ENCODE measurements at places on chromosomes 4 and X.

- DNase-seq, result no peak
These were observed 273.9 kb downstream of the BCOR start for GRCh38 chrX:39823854-39824253.

GRCh38 chr4:52714597-52715254 is 36.5 kb downstream of the ERVMER34-1 start:
- no peak for DNase-seq

- peak; percentile 28 for DNase-seq
These were observed 4.0 kb upstream of the PCDH7 start for GRCh38 chr4:30716158-30716557.

- peak; percentile 60 for DNase-seq
These were observed 16.2 kb downstream of the ZFYVE28 start for GRCh38 chr4:2402048-2402842.

- no peak for DNase-seq
These were observed 12.9 kb upstream of the TENM3 start for GRCh38 chr4:182230256-182230655.

DNA sequence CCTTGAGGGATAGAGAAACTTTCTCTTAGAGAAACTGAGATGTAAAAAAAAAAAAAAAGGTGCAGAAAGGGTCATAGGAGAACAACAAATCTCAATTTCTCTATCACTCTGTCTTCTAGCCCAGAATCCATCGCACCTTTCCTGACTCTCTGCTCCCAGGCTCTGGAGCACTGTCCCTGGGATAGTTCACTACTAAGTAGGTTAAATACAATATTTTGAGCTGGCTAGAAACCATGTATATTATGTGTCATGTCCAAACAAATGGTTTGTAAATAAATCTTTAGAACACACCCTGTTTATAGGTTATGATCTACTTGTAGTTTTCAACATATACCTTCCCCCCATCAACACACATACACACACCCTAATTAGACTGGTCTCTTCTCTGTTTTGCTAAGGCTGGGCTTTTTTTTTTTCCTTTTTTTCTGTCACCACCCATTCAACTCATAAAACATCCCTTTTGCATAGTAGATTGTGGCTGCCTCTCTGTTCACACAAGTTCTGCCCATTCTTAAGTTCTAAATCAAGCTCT is 124.4 kb downstream of the KLHL13 start:
- DNase-seq, result no peak

DNA sequence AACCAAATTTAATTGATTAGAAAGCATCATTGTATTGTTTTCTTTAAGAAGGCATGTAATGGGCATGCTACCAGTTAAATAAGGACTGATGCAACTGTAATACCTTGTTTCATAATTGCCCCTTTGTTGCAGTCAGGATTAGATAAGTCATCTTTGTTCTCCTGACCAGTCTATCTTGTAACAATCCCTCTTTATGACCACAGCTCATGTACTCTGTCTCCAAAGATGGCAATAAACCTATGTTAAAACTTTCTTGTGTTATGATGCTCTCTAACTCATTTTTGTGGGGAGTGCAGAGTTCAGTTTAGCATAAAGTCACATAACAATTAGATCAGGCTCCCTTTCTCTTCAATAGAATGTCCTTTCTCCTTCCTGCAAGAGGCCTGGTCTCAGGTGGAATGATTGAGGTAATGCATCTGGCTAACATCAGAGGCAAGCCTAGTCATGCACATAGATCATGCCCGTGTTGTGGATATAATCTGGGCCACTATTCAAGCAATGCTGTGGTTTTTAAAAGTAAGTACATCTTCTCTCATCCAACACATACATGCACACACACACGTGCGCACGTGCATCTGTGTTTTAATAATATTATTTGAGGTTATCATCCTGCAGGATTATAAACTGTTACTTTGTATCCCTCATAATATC is 45.6 kb downstream of the TMEM154 start:
- peak; percentile 5 for DNase-seq

DNA sequence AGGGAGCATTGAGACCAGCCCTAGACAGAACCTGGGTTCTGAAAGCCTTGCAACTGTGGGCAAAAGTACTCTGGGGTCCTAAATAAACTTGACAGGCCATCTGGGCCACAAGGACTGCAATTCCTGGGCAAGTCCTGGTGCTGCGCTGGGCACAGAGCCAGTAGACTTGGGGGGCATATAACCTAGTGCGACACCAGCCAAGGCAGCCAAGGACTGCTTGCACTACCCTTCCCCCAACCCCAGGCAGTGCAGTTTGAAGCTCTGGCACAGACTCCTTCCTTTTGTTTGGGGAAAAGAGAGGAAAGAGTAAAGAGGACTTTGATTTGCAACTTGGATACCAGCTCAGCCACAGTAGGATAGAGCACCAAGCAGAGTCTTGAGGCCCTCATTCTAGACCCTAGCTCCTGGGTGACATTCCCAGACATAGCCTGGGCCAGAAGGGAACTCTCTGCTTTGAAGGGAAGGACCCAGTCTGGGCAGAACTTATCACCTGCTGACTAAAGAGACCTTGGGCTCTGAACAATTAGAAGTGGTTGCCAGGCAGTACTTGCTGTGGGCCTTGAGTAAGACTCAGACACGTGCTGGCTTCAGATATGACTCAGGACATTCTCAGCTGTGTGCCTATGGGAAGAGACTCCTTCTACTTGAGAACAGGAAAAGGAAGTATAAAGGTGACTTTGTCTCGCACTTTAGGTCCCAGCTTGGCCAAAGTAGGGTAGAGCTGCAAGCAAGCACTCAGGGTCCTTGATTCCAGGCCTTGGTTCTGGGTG is 522.8 kb downstream of the GLUD2 start:
- no peak for DNase-seq

- no peak for DNase-seq
These were observed 11.0 kb upstream of the TBC1D8B start for GRCh38 chrX:106791495-106791894.

DNA sequence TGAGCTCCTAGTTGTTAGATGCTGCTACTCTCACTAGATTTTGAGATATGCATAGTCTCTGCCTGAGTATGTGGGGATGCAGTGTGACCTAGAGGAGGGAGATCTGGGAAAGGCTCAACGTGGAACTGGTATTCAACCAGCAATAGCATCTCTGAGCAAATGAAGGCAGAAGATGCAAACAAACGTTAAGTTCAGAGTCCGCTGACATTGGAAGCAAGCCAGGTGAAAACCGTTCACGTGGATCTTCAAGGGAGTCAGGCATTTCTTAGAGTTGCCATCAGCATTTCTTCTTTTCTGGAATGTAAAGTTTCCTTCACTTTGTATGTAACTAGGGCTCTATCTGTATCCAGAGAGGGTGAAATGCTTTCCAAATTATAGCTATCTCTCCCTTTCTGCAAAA is 59.9 kb downstream of the C4orf51 start:
- DNase-seq, result no peak

DNA sequence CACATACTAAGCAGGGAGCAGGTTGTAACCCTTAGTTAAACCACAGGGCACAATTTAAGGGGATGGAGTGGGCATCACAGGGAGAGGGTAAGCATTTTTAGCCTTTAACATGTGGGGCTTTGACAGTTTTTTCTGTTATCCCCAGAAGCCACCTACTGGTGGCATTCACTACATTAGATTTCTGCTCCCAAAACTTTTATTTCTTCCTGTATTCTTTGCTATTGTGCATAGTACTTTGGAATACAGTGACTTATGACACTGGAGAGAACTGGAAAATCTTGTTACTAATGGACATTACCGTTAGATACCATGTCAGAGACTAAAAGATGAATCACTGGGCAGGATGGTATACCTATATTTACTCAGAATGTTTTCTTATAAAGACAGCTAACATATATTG is 7.3 kb downstream of the TRIM75 start:
- DNase-seq, result no peak

- DNase-seq, result peak; percentile 37
These were observed 241.3 kb downstream of the C4orf33 start for GRCh38 chr4:129337228-129337620.

DNA sequence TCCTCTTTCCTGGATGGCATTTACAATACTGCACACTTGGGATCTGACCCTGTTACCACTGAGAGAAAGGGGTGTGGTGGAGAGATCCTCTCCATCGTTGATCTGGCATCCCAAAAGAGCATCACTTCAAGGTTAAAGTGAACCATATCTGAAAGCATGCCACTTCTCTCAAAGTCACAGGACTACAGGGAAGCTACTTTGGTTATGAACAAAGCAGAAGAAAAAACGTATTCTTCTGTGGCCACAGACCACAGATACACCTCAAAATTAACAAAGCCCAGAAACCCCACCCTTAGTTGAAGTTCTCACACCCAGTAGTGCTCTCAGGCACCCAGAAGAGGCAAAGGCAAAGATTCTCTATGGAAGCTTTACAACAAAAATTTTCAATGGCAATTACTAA is 108.3 kb downstream of the JADE1 start:
- no peak for DNase-seq

- no peak for DNase-seq
These were observed 222.3 kb upstream of the HDX start for GRCh38 chrX:84724576-84724975.

DNA sequence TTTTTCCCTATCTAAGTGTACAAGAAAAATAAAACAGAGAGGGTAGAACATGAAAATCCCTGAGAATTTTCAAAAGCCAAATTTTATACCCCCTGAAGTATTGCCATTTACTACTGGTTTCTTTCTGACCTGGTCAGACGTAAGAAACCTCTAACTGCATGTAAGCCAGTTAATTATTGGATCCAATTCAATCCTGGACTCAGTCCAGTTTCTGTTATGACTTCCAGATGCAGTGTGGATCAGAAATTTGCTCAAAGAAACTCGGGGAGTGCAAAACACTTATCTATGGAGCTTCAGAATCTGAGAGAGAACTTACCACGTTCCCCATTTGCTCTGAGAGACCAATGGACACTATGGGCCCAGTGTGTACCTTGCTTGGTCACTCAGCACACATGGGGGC is 383.5 kb downstream of the KLHL4 start:
- no peak for DNase-seq

GRCh38 chrX:53116101-53116500 is 22.2 kb downstream of the KANTR start:
- DNase-seq, result no peak

DNA sequence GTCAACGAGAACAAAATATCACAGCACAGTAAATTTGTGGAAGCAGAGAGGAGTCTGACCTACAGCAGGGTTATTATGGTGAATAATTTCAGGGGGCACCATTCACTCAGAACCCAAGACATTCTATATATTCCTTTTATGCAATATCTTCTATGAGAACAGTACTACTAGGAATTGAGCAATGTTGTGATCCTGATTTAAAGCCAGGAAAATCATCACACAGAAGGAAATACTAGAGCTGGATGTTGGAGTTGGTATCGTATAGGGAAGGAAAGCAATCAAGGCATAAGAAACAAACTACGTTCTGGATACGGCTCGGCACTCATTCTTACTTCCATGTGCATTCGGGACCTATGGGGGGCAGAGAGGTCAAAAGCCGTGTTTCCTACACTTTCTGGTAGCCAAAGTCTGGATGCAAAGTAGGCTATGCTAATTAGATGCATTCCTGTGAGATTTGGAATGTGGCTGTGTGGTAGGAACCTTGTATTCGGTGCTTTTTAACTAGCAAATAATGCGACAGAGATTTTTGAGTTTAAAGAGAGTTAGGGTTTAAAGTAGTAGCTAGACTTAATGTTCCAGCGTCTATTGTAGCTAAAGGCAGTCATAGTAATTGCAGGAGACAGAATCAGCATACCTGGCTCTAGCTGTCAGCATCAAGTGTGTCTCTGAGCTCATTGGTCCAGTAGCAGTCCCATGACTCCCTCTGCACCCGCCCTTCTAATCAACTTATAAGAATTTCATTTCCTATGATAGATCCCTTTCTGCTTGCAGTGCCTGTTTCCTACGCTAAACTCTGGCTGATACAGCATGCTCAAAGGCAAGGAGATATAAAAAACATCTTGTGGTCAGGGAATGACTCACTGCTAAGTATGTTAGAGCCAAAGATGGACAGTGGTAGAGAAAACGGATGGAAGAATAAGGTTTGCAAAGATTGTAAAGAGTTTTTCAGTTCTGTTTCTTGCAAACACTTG is 43.3 kb upstream of the PDGFC start:
- no peak for DNase-seq

DNA sequence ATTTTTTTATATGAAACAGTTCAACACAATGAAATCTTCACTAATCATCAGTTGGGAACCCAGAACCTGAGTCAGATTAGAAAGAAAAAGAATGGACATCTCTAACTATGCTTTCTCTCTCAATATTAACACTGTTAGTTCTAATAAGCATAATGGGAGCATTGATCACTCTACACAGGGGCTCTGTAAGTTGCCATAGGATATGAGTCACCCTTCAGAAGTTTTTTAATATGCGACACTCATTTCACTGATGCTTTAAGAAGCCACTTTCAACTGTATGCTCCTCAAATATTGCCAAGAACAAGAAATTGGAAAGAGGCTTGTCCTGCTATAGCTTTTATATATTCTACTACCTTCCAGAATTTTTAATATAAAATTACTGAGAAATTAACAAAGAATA is 187.0 kb downstream of the AASDH start:
- no peak for DNase-seq

DNA sequence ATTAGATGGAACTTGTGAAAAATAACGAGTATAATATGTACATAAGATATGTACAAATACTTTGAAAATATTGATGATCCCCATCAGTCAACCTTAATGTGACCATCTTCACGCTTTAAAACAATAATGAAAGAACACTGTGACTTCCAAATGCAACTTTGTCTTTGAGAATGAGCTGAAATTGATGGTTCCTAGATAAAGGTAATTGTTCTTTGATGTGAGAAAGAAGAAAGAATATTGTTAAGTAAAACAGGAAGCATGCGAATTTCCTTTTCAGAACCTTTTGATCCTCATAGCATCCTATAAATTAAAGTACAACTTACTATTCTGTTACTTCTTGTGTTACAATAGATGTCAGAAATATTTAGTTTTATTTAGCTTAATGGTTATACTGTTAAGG is 22.2 kb downstream of the IL2 start:
- no peak for DNase-seq

DNA sequence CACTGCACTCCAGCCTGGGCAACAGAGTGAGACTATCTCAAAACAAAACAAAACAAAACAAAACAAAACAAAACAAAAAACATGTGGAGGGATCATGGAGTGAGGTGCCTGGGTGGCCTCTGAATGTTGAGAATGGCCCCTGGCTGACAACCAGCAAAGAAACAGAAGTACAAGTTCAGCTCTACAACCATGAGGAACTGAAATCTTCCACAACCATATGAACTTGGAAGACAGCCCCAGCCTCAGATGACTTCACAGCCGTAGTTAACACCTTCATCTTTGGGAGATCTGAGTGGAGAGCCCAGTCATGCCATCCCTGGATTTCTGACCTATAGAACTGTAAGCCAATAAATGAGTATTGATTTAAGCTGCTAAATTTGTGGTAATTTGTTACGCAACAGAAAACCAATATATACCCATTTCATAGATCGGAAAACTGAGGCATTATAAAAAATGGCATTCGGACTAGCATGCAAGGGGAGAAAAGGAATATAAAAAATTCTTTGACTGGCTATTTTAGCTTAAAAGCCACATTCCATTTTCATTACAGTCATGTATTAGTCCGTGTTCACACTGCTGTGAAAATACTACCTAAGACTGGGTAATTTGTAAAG is 138.7 kb upstream of the RAPGEF2 start:
- DNase-seq, result no peak

Measured in NCI-H1694 treated with DMSO at 0.1 percent for 48 hours (cell line).